Endothelial cell (in vitro differentiated cells): ENCODE measurements at places on chromosomes 3 and 15. TPM values are rescaled to one million over a fixed set of nuclear protein-coding genes. Genes with fewer than 3 reads are reported as not detected.

- no peak for DNase-seq
Observed at GRCh38 chr3:107978131-107979055, 112.4 kb downstream of the CD47 start.

GRCh38 chr3:49841126-49841696, 15.2 kb downstream of the TRAIP start:
- DNase-seq: peak; percentile 64

- peak; percentile 14 for DNase-seq
Observed at GRCh38 chr3:33144433-33144832, 30.6 kb downstream of the CRTAP start.

Gene PPP1R14D
- total RNA-seq: not detected

Gene CPNE4
- 0.41 TPM for total RNA-seq

Gene SRGAP3
- 12.0 TPM for total RNA-seq

Gene A4GNT
- total RNA-seq: not detected
